ENCODE measurements at places on chromosomes 7 and 10. TPM values are rescaled to one million over a fixed set of nuclear protein-coding genes. Genes with fewer than 3 reads are reported as not detected.

OGDHL gene
- total RNA-seq: 7.5 TPM

DNA sequence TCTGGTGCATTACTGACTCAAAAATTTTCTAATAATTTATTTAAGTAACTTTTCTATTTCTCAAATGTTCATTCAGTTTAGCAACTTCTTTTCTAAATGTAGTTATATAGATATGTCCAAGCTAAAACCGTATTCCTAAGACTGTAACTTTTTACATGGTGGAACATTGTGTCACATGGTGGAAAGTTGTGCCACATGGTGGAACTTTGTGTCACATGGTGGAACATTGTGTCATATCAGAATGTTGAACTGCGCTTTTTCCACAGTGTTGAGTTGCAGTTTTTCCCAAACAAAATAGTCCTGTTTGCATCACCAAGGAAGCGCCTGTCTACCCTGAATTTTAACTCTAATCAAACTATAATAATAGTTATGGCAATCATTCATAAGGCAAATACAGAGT, 109.3 kb downstream of the ANKRD30A start:
- H3K36me3 ChIP-seq: no peaks in the 10 kb centered on the region
- no peak overlapping the region for H3K27ac ChIP-seq
- H3K4me1 ChIP-seq: no peaks in the 10 kb centered on the region
- H3K4me3 ChIP-seq: no peak overlapping the region
- DNase-seq: no peak

DNA sequence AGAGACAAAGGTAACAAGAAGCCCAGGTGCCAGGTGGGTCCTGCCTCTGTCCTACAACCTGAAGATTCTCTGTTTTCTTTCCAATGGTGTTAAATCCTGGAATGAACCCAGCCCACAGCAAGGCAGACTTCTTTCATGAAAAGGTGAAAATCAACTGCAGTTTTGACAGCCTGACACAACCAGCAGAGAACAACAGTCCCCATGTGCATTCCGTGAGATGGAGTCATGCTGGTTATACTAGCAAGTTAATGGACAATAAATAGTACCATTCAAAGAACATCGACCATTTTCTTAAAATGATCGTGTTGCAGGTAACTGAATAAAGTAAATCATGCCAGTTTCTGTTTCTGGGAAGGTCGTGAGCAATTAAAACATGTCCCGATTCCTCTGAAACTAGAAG, 131.5 kb downstream of the SFMBT2 start:
- no peak for DNase-seq
- H3K27ac ChIP-seq: no peak overlapping the region
- H3K27me3 ChIP-seq: peaks cover 2% of the 10 kb centered on the region
- H3K36me3 ChIP-seq: peaks cover 3% of the 10 kb centered on the region
- H3K4me1 ChIP-seq: peaks cover 51% of the 10 kb centered on the region

GRCh38 chr7:37100735-37101331, 347.8 kb downstream of the ELMO1 start:
- peaks cover 17% of the 10 kb centered on the region for H3K4me1 ChIP-seq
- H3K27ac ChIP-seq: no peak overlapping the region
- H3K36me3 ChIP-seq: peaks cover 16% of the 10 kb centered on the region
- peaks cover 6% of the 10 kb centered on the region for H3K27me3 ChIP-seq

DNA sequence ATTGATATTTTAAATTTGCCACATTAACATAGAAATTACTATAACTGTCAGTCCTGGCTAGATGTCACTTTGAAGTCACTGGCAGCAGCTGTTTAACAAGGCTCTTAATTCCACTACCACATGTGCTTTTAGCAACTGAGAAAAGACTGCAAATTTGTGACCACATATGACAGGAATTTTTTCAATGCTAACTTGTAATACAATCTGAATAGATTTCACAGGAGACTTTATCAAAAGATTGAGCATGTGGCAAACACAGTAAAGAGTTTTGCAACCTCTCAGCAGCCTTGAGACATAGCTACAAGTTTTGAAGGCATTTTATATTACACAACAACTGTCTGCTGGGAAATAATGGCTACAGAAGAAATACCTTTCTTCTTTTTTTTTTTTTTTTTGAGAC, 73.0 kb downstream of the MICU1 start:
- no peak overlapping the region for H3K27ac ChIP-seq
- H3K4me3 ChIP-seq: no peak overlapping the region
- H3K4me1 ChIP-seq: no peaks in the 10 kb centered on the region
- H3K27me3 ChIP-seq: no peaks in the 10 kb centered on the region
- no peaks in the 10 kb centered on the region for H3K36me3 ChIP-seq
- no peak for DNase-seq

RAB19 gene
- 5.1 TPM for total RNA-seq

DNA sequence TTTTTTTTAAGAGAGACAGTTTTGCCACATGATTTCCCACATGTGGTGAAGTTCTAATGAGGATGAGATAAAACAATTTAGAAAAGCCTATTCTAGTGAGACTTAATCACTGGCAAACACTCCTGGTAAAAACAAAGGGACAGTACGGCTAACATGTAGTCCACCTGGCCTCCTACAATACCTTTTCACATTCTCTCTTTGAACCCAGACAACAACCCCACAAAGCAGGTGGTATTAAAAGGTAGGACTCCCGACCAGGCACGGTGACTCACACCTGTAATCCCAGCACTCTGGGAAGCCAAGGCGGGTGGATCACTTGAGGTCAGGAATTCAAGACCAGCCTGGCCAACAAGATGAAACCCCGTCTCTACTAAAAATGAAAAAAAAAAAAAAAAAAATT, 12.4 kb downstream of the PARD3 start:
- peaks cover 23% of the 10 kb centered on the region for H3K4me1 ChIP-seq
- H3K27me3 ChIP-seq: peaks cover 3% of the 10 kb centered on the region
- H3K27ac ChIP-seq: peak overlapping the region; percentile 44
- peaks cover 4% of the 10 kb centered on the region for H3K36me3 ChIP-seq
- no peak for DNase-seq
